CD14-positive monocyte (primary cell): ENCODE measurements at places on chromosomes 11 and 22.

DNA sequence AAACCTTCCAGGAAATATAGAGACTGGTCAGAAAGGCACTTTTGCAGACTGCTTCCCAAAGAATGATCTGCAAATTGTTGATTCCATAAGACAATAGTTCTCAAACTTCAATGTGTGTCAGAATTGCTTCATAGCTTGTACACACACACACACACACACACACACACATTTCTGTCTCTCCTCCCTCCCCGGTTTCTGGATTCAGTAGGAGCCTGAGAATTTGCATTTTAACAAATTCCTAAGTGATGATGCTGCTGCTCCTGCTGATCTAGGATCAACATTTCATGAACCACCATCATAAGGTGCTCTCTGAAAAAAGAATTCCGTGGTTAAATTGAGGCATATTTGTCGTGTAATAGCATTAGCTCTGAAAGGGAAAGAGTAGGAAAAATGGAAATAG lies 35.3 kb upstream of the FZD4 start:
- DNase-seq: no peak

DNA sequence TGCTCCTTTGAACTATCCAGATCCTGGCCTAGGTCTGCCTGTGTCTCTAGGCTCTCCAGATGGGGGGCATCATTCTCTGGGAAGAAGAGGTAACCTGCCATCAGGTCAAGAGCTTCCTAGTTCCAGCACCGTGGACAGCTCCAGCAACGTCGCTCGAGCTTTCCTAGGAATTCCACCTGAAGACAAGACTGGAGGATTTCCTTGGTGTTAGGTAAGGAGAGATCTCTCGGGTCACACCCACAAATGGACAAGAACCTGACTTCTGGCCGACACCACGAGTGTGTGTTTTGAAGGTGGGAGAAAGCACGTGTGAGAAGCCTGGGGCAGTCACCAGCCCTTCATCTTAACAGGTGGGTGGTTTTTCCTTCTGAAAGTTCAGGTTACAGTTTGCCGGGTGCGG lies 1.2 kb downstream of the PRG3 start:
- DNase-seq: no peak

DNA sequence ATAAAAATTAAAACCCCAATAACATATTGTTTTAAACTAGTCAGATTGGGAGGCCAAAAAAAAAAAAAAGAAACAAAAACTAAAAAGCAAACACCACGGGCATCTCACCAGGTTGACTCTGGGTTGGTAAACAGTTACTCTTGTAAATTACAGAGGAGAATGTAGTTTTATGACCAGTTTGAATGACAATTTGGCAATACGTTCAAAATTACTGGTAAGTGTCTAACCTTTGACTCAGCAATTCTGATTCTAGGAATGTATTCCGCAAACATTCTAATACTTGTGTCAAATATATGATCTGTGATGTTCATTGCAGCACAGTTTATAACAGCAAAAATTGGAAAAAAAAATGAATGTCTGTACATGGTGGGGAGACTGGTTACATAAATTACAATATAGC lies 1376.0 kb downstream of the TBC1D22A start:
- no peak for DNase-seq

GRCh38 chr11:118790357-118791110 lies 430 bp downstream of the DDX6 start:
- DNase-seq: peak; percentile 57

GRCh38 chr11:103949781-103950180 lies 86.7 kb upstream of the DDI1 start:
- DNase-seq: no peak

DNA sequence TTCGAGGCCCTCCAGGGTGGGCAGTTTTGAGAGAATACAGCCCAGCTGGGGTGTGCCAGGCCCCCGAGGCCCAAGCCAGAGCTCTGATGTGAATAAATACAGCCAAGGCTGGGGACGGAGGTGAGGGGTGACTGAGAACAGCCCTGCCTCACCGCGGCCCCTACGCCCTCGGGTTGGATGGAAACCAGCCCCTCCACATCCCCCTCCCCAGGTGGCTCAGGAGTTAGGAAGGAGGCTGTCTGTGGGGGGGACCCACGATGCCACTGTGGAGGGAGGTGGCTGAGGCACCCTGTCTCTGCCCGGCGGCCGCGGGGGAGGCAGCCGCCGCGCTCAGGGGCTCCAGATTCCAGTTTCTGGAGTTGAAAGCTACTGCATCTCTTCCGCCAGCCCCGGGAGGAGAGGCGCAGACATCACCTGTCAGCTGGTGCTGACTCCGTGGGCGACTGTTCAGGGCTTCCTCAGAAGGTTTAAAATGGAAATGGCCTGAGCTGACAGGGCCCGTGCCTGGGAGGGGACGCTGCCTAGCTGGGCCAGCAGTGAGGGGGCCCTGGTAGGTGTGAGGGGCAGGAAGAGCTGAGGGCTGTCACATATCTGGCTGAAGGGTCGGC lies 1.4 kb downstream of the FLRT1 start:
- DNase-seq: no peak

DNA sequence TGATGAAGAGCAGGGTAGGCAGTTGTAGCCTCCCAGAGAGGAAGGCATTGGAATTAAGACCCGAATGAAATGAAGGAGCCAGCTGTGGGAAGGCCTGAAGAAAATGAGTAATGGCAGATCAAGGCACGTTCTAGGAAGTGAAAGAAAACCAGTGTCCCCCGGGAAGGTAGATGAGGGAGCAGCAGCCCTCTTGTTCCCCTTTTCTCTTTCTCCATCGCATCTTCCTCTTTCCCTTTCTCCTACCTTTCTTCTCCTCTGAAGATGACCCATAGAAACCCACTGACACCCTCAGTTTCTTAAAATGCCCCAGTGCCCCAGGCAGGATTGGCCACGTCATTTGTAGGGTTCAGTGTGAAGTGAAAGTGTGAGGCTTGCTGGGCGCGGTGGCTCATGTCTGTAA lies 172.6 kb upstream of the SEZ6L start:
- DNase-seq: no peak

DNA sequence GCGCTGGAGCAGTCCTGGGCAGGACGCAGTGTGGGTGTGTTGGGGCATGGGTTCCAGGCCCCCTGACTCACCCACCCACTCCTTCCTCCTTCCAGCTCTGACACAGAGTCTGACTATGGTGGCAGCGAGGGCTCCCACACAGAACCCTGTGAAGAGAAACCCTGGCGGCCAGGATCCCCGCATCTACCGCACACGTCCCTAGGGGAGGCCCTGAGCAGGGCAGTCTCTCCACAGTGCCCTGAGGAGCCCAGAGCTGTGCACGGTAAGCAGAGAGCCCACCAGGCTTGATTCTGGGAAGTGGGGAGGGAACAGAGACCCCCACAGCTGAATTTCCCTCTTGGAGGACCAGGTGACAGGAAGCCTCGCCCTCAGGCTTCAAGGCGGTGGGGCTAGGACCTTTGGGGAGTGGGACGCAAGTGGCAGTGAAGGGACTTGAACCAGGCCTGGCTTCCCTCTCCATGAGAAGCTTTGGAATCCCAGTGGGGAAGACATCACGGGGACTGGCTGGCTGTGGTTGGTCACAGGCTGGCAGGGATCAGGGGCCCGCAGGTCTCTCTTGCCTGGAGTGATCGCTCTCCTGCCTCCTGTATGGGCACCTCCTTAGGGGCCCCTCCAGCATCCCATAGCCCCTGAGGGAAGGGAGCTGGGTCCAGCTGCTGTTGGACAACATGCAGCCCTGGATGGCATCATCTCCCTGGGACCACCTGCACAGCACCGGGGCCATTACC lies 96.4 kb upstream of the PARVA start:
- no peak for DNase-seq

DNA sequence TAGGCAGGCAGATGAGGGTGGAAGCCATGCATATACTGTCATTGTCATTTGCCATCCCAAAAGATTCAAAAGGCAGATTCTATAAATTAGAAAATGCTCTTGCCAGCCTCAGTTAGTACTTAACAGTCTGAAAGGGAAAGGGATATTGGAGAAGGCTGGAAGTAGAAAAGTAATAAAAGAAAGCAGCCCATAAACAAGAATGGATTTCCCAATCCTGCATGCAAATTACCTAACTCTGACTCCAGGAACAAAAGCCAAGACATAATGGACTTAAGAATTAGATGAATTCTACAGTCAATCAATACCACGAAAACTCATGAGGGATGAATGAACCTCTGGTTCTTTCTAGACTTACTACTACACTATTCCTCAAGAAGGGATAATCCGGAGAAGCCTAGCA lies 5.9 kb downstream of the PAK1 start:
- DNase-seq: no peak

DNA sequence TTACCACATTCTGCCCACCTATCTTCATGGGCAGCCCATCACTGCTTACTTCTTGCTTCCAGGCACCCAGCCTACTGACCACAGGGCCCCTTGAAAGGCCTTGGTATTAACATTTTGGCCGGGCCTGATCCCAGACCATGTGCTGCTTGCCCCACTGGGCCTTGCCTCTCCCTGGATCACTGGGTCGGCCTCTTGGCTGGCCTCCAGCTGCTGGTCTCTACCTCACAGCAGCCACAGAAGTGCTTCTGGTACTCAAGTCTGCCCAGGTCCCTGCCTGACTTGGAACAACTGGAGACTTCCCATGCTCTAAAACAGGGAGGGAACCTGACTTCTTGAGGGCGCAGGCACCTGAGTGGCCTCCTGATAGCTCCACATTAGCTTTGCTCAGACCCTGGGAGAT lies 63.6 kb downstream of the THAP12 start:
- no peak for DNase-seq

- DNase-seq: no peak
Measured at GRCh38 chr22:28882545-28882877, 861 bp upstream of the ZNRF3 start.

- no peak for DNase-seq
Measured at GRCh38 chr11:46387919-46388618, 3.5 kb downstream of the CHRM4 start.

DNA sequence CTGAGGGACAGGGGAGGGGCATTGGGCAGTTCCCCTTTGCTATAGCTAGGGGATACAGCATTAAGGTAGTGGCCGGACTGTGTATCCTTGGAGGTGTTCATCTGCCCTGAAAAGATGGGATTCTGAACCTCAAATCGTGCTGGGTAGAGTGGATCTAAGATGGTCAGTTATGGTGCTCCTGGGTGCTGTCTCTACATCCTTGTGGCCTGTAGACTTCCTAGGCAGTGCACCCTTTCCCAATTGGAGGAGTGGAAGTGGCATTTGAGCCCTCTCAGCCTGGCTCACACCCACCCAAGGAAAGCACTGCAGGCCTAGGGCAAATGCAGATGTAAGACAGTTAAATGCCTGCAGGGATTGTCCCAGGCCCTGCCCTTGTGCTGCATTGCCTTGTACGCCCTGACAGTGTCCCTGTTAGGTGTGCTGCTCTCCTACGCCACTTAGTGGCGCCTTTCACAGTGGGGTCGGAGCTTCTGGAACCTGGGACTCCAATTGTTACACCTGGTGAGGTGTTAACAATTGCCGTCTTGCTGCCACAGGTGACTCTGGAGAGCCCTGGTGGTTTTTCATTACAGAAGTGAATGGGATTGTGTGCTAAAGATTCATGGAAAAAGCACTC lies 35.0 kb downstream of the PPFIBP2 start:
- no peak for DNase-seq

- no peak for DNase-seq
Measured at GRCh38 chr11:101326141-101326540, 196.5 kb upstream of the PGR start.

DNA sequence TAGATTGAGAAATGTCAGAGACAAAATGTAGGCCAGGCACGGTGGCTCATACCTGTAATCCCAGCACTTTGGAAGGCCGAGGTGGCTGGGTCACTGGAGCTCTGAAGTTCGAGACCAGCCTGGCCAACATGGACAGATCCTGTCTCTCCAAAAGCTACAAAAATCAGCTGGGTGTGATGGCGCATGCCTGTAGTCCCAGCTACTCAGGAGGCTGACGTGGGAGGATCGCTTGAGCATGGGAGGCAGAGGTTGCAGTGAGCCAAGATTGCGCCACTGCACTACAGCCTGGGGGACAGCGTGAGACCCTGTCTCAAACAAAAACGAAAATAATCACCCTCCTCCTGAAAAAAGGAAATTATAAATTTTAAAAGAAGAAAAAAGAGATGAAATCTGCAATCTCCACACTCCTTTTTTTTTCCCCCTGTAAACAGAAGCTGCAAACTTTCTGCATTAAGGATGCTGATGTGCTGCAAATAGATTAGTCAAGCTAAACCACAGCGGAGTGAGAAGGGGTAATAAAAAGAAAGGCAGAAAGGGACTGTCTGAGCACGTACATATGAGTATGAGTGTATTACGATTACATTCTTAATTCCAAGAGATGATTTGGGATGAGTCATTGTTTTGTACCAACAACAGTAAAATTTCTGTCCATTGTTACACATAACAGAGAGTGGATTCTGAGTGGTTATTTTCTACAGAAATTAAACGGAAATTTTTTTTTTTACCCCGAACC lies 87.3 kb downstream of the SIK3 start:
- peak; percentile 34 for DNase-seq

GRCh38 chr11:117842131-117842941 lies 17.8 kb upstream of the FXYD2 start:
- DNase-seq: peak; percentile 98

GRCh38 chr11:44811841-44812448 lies 85.2 kb downstream of the TSPAN18 start:
- no peak for DNase-seq

DNA sequence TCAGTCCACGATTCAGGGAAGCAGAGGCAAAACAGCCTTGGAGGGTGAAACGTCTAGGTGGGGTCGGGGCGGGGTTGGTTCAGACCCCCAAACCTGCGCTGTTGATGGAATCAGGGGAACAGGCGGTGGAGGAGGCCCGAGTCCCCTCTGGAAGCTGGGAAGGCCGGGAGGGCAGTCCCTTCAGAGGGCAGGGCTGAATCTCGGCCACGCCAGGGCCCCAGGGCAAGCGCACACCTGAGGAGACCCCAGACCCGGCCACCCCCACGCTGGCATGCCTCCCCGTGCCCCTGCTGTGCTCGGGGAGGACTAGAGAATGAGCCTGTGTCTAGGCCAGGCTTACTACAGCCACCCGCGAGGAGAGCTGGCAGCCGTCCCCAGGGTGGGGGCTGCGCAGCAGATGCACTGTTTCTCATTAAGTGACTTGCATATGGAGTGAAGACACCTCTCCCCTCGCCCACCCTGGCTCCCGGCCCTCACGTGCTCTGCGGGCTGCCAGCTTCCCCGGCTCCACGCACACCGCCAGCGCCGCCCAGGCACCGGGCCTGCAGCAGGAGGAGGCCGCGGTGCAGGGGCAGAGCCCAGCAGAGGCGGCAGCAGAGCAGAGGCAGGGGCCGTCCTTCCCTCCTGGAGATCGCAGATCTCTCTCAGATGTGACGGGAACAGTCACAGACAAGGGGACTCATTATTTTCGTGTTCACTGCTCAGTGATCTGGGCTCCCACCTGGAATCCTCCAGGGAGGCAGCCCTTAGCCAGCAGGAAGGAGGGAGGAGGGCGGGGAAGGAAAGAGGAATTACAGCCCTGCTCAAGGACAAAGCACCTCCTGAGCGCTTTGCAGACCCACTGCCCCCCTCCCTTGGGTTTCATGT lies 47.1 kb upstream of the OPCML start:
- no peak for DNase-seq

DNA sequence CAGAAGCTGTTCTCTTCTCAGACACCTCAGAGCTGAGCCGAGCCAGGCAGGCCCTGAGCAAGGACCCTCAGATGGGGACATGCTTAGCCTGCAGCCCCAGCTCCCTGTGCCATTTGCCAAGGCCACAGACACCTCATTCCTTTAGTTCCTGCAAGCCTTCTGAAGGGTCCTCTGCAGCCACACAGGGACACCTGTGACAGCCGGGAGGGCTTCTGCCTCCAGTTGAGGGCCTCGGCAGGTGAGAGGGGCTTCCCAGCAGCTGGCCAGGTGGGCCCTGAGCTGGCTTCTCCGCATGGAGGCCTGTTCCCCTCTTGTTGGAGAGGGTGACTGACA lies 18.2 kb downstream of the INCENP start:
- no peak for DNase-seq

- peak; percentile 56 for DNase-seq
Measured at GRCh38 chr22:32473388-32473952, 1.1 kb upstream of the FBXO7 start.

- DNase-seq: no peak
Measured at GRCh38 chr11:65917077-65917433, 1.8 kb downstream of the C11orf68 start.
